AG09309 (cell line): ENCODE measurements at places on chromosomes 4 and X.

- no peak for DNase-seq
Observed at GRCh38 chrX:65253817-65254216, 277.6 kb upstream of the ZC4H2 start.

GRCh38 chr4:68271851-68272357 lies 26.4 kb upstream of the TMPRSS11B start:
- DNase-seq = peak; percentile 37

GRCh38 chr4:4574792-4575191 lies 32.9 kb upstream of the STX18 start:
- peak; percentile 90 for DNase-seq

DNA sequence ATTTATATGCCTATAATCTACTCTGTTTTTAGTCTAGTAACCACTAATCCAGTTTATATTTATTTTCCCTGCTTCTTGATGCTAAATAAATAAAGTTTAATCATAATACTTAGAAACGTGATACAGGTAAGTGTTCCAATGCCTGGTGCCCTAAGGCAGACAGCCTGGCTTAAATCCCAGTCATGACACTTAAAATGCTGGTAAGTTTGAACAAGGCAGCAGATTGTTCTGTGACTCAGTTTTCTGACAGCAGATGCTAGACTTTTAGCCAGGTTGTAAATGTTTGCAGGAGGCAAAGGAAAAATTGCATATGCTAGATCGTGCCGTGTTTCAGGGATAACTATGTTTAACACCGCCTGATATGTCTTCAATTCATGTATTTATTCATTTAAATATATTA lies 2661.6 kb downstream of the PCDH7 start:
- no peak for DNase-seq
